ENCODE measurements at places on chromosomes 1 and 21.

- no peak for DNase-seq
Observed at GRCh38 chr1:172654535-172654934, 4.4 kb upstream of the FASLG start.

GRCh38 chr21:33308586-33309490, 15.9 kb upstream of the IFNAR1 start:
- DNase-seq = no peak

DNA sequence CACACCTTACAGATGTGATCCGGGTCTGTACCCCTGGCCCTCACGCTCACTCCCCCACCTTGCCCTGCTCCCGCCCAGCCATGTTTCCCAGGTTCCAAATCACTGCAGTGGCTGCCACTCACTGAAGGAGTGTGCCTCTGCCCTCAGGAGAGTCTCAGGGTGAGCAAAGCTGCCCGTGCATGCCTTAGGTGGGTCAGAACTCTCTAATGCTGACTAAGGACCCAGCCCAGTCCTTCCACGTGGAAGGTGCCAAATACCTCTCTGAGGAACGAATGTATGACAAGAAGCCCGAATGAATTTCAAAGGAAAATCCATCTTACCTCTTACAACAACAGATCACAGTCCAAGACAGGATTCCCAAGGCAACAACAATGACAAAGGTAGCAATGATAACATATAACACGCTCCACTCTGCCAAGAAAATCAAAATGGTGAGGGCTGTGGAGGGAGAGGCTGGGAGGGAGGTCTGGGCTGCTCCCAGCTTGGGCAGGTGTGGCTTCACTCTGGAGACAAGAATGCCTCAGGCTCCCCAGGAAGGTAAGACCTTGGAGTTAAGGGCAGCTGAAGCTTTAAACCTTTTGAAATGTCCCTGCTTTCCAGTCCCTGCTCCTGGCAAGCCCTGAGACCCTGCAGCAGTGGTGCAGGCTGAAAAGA, 115.2 kb downstream of the KIAA0319L start:
- DNase-seq = no peak

DNA sequence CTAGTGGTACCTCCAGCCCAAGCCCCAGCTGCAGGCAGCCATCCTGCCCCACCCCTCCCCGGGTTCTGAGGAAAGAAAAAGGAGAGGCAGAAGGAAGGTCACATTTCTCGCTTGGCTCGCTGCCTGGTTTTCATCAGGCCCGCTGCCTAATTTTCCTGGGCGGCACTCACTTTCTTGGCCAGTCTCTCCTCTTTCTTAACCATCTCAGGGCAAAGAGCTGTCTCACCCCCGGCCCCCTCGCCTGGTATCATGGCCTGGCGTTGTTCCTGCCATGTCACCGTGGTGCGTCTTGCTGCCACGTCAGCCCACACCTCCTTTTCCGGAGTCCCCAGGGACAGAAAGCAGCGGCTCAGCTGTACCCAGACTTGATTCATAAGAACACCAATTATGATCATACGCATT, 26.6 kb upstream of the CASZ1 start:
- DNase-seq = no peak

DNA sequence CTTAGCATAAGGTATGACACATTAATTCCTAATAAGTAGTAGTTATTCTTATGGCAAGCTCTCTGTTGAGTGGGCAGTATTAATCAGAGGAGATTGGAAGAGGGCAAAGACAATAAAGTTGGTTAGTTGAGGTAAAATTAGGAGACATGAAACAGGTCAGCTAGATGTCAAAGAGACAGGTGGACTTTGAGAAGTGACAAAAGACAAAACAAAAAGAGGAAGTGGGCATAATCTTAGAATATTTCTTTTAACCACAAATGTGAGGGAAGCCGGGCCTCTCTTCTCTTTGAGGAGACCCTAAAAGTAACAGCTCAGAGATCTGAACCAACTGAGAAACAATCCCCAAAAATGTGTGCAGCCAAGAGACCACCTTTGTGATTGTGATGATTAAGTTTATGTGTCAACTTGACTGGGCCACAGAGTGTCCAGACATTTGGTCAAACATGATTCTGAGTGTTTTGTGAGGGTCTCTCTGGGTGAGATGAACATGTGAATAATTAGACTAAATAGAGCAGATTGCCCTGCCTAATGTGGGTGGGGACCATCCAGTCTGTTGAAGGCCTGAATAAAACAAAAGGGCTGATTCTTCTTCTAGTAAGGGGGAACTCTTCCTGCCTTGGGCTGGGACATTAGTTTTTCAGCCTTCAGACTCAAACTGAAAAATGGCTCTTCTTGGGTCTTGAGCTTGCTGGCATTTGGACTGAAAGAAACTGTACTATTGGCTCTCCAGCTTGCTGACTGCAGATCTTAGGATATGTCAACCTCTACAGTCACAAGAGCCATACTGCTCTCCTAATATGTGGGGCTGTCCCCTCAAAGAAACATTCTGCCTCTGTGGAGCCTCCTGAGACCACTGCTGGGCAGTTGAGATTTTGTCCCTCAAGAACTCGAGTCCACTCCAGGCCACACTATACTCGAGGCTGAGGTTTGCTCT, 40.0 kb downstream of the FCRL5 start:
- no peak for DNase-seq

DNA sequence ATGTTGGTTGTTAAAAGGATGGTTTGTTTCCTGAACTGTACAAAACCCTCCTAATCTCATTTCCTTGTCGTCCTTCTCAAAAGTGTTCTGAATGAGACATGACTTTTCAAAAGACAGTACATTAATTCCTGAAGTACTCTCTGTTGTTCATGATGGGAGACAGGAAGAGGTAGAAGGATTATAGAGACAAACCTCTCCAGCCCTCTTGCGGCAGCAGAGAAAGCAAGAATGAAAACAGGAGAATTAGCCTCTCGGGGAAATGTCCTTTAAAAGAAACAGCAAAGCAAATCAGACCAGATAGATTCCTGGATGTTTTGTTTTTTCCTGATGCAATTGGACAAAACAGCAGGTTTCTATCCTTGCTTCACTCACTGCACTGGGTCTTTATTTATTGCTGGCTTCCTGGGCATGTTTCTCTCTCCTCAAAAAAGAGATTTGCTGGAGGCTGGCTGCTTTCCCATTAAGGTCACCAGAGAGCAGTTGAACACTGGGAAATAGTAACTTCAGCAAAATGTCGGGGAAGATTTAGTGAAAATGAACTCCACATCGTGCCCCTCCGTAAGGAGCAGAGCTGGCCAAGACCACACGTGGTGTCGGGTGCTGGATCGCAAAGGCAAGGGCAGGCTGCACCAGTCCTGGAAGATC, 145.8 kb upstream of the SYT6 start:
- DNase-seq = no peak

DNA sequence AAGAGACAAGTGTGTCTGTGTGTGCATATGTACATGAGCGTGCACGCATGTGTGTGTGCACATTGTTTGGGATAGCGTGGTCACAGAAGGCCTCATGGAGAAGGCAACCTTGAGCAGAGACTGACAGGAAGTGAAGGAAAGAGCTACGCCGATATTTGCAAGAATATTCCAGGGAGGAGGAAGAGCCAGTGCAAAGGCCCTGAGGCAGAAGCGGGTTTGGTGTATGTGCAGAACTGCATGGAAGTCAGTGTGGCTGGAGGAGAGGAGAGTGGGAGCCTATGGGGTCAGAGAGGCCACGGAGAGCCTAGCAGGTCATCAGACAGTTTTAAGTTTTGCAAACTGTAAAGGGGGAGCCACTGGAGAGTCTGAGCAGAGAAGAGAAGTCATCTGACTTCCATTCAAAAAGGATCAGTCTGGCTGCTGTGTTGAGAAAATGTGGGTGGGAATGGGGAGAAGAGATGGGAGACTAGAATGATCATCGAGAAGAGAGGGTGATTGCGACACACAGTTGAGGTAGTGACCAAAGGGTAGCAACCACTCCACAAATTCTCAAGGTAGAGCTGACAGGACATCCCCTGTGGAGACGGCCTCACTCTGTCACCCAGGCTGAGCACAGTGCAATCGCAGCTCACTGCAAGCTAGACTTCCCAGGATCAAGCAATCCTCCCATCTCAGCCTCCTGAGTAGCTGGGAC, 3.9 kb downstream of the CELA2B start:
- DNase-seq = no peak

GRCh38 chr1:182642461-182642860, 38.3 kb upstream of the RGS16 start:
- no peak for DNase-seq

- no peak for DNase-seq
Observed at GRCh38 chr1:153842006-153842471, 66.8 kb downstream of the SLC27A3 start.

GRCh38 chr1:204723131-204723787, 37.7 kb upstream of the LRRN2 start:
- DNase-seq = no peak

- DNase-seq = no peak
Observed at GRCh38 chr1:214380986-214381695, 100.2 kb downstream of the SMYD2 start.

DNA sequence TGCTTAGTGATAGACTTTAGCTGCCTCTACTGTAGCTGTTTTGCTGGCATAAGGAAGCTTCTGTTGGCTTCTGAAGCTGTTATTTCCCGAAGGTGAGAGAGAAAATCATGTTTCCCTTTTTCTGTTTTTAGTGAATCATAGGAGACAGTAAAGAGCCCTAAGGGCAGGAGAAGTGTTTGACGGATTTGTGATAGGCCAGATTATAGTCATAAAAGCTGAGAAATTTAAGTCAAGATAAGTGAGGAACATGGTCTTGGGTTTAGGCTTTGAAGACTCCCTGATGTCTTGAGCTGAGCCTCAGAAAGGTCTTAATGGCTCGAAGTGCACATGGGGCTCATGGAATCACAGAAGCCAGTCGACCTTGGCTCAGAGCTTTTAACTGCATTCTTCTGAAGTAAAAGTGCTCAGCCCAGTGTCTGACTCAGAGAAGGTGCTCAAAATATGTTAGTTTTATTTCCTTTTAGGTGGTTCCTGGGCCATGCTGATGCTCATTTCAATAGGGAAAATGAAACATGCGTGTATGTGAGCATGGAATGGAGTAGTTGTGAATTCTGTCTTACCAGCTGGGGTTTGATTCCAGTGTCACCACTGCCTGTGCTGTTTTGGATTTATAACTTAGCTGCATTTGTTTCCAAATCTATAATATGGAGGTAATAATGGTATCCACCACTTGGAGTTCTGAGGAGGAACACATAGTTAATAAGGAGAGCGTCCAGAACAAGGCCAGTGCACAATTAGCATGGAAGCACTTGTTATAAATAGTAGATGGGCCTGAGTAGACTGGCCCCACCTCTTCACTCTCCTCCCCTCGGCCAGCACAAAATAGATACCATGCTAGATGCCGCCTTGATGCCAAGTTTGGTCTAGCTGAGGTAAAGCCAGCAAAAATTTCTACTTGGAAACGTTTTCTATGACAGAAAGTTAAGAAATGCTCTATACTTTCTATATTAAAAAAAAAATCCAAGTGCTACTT, 99.2 kb downstream of the C1orf21 start:
- DNase-seq = no peak

- no peak for DNase-seq
Observed at GRCh38 chr1:3251099-3251806, 182.2 kb downstream of the PRDM16 start.

DNA sequence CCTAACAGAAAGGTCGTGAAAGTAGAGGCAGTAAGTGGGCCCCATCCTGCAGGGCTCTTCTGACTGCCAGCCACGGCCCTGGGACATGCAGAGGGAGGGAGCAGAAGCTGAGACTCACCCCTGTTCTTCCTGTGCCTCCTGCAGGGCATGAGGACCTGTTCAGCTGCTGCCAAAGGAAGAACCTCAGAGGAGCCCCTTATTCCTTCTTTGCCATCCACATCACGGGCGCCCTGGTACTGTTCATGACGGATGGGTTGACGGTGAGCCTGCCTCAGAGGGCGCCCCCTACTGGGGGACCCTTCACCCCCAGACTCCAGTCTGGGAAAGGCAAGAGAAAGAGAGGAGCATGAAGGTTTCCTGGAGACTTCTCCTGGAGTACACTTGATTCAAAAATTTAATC, 47.1 kb downstream of the ELK4 start:
- no peak for DNase-seq

DNA sequence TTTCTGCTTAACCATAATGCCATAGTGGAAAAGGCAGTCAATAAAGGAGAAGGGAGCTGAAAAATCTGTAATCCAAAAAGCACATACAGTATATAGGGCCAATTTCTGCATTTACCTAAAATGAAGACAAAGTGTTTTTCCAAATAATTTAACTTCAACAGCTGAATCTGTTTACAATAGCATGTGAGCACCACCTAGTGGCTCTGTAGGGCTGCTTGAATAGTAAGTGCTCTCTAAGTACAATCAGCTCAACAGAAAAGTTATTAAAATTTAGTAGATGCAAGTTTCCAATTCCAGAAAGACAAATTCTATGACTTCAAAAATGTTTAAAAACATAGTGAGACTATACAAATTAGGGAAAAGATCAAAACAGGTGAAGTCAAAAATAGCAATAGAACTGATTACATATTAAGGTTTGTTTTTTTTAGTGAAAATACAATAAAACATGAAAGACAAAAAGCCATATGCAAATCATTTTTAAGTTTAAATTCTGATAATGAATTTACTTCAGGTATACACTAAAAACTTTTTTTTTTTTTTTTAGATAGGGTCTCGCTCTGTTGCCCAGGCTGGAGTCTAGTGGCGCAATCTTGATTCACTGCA, 220.0 kb downstream of the SETD4 start:
- DNase-seq = no peak

- DNase-seq = no peak
Observed at GRCh38 chr1:185238447-185238846, 78.6 kb downstream of the IVNS1ABP start.

DNA sequence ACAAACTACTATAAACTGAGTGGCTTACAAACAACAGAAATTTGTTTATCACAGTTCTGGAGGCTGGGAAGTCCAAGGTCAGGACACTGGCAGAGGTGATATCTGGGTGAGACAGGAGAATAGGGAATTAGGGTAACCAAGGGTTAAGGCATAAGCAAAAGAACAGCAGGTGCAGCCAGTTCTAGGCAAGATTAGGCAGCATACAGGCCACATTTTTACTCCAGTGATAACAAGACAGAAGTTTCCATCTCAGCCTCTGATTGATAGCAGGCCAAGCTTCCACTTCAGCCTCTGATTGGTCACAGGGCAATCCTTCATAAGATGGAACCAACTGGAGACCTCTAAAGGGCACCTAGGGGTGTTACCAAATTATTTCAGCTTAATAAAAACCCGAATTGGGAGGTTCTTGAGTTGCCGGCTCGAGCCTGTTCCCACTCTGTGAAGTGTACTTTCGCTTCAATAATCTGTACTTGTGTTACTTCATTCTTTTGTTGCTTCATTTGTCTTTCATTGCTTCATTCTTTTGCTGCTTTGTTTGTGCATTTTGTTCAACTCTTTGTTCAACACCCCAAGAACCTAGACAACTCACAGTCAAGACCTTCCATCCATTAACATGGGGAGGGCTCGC, 185.6 kb downstream of the TOMM20 start:
- no peak for DNase-seq

DNA sequence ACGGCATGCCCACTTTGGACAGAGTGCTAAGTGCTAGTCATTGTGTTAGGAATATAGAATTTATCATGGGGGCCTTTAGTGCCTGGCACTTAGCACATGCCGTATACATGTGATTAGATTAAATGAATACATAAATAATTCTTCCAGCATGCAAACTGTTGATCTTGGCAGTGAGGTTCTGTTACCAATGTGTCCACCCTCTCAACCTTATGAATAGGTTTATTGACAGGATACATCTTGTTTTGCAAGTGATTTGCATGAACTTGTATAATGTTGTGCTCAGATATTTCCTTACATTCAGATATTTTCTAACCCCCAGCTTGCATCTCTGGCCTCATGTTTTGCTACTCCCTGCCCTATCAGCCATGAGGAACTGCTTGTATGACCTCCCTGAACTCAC, 60.3 kb upstream of the ZNF648 start:
- DNase-seq = no peak

- DNase-seq = no peak
Observed at GRCh38 chr1:55143684-55144083, 71.5 kb downstream of the USP24 start.

- DNase-seq = no peak
Observed at GRCh38 chr1:44698138-44698537, 23.6 kb downstream of the ARMH1 start.
